ENCODE measurements at places on chromosomes 11 and 22.

GRCh38 chr11:35393098-35393497, 26.3 kb downstream of the SLC1A2 start:
- DNase-seq = no peak

GRCh38 chr22:43990044-43990443, 34.1 kb upstream of the PARVB start:
- no peak for DNase-seq

DNA sequence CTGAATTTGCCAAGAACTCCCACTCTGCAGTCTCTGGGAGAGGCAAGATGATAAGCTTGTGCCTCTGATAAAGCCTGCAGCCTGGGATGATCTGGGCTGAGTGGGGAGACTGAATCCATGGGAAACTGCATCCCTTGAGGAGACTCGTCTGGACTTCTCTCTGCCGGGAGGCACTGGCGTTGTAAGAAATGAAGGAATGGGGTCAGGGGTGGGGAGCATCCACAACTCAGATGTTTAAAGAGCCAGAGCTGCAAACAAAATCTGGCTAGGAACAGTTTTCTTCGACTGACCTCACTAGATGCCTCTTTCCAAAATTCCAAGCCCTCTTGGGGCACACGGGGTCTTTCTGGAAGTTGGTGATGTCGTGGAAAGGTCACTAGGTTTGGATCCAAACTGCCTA, 64.4 kb downstream of the SPON1 start:
- DNase-seq = peak; percentile 66

DNA sequence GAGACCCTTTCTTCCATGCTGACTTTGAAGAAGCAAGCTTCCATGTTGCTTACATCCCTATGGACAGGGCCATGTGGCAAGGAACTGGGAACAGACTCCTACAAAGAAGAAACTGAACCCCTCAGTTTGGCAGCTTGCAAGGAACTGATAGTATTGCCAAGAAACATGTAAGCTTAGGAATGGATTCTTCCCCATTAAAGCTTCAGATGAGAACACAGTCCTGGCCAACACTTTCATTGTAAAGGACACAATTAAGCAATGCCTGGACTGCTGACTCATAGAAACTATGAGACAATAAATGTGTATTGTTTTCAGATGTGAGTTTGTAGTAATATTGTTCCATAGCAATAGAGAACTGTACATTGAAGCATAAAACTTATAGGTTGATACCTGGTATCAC, 82.4 kb downstream of the AASDHPPT start:
- no peak for DNase-seq

DNA sequence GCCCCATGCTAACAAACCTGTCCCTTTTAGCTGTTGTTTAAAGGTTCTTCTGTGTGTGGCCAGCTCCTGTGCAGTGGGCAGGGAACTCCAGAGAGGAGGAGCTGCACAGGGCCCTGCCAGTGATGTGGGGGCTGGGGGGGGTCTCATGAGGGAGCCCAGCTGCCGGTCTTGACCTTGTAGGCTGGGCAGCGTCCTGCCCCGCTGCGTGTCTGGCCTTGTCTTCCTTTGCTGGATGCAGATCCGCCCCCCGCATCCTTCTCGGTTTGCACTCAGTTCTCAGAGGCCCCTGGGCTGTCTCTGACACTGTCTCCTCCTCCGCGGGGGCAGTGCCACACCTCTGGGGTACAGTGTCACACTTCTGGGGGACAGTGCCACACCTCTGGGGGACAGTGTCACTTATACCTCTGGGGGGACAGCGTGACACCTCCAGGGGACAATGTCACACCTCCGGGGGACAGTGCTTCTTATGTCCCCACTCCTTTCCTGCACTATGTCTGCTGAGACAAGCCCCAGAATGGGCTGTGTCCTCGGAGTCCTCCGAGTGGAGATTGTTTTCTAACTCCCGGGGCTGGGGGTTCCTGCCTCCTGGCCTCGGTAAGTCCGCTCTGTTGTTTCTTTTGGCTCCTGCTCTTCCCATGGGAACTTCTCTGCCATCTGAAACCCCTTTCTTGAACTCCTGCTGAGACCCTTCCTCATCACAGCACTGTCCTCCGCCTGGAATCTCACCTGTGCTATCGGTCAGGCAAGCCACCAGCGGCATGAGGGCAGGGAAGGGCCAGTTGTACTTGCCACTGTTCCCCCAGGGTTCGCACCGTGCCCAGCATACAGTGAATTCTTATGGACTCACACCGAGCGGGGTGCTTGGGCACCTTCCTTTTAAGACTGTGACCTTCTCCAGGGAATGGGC, 788.3 kb downstream of the TBC1D22A start:
- no peak for DNase-seq

DNA sequence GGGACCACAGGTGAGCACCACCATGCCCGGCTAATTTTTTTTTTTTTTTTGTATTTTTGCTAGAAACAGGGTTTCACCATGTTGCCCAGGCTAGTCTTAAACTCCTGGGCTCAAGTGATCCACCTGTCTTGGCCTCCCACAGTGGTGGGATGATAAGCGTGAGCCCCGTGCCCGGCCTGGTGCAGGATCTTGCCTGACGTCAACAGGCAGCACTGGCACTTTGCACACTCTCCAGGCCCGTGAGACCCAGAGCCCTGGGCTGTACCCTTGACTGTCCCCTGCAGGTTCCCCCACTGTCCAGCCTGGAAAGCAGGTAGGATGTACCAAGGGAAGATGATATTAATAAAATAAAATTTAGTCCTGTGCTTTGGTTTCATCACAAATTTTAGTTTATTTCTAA, 29.1 kb upstream of the PANX2 start:
- DNase-seq = peak; percentile 19

DNA sequence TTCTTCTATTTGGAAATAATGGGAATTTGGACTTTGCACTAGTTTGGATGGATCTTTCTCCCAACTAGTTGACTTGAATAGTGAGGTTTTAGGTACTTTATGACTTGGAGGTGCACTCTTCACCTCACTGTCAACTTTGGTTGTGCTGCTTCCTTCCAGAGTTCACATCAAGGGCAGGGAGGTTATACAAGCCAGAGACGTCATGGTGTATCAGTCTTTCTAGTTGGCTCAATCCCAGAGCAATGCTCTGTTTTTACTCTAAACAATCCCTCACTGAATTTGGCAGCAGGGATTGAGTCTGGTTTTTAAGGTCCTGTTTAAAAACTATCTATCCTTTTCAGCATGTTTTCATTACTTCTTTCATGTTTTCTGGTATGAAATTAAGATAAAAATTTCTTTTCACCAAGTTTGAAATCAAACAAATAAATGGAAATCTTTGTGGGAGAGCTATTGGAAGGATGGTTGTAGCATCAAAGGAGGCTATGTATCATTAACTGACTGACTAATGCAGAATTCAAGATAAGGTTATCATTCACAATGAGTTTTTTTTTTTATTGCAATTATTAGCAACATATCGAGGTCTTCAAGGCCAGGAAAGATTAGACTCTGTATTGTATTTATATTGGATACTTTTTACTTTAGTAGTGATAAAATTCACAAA, 28.0 kb upstream of the ZBED5 start:
- DNase-seq = no peak

DNA sequence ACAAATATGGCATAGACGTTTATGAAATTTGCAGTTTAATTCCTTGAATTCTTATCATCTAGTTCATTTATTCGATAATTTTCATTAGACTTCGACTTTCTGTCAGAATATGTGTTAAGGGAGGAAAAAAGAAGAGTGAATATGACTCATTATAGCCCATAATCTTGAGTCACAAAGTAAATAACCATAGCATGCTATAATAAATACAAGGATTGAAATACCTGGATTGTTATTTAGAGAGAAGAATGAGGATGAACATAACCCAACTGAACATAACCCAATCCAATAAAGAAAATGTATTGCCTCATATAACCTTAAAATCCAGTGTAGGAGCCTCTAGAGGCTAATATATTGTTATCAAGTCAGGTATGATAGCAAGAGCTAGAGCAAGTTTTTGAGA, 1858.3 kb upstream of the RAG2 start:
- no peak for DNase-seq

DNA sequence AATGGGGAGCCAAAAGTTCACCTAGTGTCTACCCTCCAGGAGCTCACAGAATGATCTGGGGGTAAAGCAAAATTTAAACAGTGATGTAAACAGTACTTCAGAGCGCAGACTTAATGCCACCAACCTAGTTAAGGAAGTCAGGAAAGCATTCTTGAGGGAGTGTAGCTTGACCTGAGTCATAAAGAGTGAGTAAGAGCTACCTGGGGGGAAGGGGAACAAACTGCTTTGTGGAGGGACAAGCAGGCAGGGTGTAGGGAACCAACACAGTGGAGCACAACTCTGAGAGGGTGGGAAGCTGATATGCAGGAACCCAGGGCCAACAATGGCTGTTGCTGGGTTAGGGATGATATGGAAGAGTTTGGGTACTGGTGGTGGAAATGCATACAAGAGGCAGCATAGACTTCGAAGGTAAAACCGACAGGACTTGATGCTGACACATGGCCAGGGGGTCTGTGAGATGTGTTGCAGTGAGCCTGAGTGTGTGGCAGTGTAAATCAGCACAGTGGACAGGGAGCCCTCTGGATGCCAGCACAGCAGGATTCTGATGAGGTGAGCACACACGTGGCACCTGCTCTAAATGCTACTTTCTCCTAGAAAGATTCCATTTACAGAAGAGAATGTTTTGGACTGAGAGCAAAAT, 58.3 kb upstream of the CYP2D6 start:
- DNase-seq = no peak

DNA sequence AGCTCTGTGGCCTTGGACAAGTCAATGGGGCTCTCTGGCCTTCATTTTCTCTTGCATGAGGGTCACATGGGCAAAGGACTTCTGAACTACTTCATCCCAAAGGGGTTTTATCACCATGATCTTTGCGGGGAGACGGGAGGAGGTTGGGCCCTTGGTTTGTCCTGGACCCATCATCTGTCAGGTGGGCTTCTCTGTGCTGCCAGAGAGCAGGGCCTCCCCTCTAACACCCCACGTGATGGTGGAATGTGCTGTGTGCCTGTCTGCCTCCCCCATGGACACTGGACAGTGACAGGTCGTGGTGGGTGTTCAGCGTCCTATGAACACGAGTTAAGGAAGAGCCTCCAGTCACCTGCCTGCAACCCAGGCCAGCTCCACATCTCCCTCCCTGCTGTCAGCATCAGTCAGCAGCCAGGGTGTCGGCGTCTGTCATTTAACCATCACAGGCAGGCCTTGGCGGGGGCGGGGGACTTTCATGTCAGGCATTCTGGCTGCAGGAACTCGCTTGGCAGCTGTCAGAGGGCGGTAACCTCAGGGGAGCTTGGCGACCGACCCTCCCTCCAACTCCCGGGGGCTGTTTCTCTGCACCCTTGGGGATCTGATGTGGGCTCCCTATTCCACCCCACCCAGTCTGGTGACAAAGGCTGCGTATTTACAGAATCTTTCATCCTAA, 2.6 kb upstream of the SUN2 start:
- DNase-seq = no peak

- DNase-seq = no peak
Observed at GRCh38 chr11:114399490-114400215, 658 bp downstream of the C11orf71 start.

GRCh38 chr11:47256374-47256773, 1.4 kb upstream of the NR1H3 start:
- no peak for DNase-seq

GRCh38 chr11:7654195-7654705, 19.1 kb downstream of the CYB5R2 start:
- no peak for DNase-seq

DNA sequence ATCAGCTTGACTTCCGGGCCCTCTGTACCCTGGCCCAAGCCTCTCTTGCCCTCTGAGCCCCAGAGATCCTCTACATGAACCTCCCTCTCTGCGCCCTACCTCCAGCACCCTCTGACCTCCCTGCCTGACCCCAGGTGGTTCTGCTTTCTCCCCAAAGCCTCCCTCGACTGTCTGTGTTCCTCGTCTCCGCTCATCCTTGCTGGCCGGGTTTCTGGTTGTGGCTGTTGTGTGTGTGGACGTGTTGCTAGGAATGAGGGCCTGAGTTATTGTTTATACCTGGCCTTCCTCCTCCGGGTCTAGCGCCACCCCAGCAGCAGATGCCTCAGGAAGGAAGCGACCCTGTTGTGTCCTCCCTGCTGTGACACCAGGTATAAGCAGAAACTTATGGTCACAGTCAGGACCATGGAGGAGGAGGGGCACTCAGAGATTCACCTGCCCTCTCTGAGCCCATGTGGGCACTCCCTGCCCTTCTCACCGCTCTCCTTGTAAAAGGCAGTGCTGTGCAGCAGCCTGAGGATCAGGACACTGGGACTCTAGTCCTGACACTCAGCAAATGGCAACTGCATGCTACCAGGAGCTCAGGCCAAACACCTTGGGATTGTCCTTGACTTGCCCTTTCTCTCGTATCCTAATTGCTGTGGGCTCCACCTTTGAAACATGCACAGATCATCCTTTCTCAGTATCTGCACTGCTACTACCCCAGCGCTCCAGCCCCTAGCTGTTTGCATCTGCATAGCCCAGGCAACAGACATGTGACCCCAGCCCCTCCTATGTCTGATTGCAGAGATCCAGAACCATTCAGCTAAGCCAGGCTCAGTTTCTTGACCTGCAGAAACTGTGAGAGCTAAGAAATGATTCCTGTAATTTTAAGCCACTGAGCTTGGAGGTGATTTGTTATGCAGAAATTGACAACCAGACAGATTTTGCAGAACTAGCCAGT, 140.1 kb downstream of the ST3GAL4 start:
- no peak for DNase-seq

- no peak for DNase-seq
Observed at GRCh38 chr11:108693852-108694251, 29.0 kb downstream of the DDX10 start.

DNA sequence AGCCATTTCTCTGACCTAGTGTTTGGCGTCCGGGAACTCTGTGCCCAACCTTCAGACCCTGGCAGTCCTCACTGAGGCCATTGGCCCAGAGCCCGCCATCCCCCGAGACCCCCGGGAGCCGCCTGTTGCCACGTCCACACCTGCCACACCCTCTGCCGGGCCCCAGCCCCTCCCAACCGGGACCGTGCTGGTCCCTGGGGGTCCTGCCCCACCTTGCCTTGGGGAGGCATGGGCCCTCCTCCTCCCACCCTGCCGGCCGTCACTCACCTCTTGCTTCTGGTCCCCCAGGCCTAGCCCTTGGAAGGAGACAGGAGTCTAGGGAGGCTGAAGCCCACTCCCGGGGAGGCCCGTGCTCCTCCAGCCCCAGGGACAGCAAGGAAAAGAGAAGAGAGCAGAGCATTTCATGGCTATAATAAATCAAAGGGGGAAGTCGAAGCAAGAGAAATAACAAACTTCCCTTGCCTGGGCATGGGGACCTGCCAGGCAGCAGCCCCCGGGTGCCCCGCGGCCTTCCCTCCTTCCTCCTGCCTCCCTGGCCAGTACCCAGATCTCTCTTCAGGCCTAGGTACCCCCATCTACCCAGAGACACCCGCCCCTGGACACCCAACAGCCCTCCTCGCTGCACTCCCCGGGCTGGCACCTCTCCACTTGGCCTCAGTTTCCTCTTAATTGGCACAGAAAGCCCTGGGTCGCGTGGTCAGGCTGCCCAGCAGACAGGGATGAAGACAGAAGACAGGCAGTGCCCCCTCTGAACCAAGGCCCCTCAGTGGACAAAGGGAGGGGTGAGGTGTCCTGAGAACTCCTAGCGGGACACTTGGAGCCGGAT, 13.0 kb upstream of the SLC39A13 start:
- DNase-seq = peak; percentile 73

Measured in right cardiac atrium (tissue), 5 donors.